NCI-H1417 treated with DMSO at 0.1 percent for 48 hours (cell line): ENCODE measurements at places on chromosomes 1 and 21.

- DNase-seq: no peak
These were observed 161.3 kb downstream of the TSEN15 start for GRCh38 chr1:184212649-184213314.

DNA sequence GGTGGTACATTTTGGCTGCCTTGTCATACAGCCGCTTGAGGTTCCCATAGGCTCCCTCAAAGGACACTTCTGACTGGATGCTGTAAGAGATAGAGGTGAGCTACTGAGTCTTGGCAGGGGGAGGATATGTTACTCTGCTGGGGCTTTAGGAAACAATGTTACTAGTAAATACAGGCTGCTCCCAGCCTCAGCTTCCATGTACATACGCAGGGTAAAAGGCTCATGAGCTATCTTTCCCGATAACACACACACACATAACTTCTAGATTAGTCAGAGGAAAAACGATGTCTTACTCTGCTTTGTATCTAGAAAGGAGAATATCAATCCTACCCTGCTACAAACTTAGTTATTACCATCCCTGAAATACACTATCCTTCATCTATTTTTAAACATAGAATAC is 14.3 kb downstream of the SMG5 start:
- no peak for DNase-seq

- no peak for DNase-seq
These were observed 870 bp downstream of the STRIP1 start for GRCh38 chr1:110035236-110035752.

DNA sequence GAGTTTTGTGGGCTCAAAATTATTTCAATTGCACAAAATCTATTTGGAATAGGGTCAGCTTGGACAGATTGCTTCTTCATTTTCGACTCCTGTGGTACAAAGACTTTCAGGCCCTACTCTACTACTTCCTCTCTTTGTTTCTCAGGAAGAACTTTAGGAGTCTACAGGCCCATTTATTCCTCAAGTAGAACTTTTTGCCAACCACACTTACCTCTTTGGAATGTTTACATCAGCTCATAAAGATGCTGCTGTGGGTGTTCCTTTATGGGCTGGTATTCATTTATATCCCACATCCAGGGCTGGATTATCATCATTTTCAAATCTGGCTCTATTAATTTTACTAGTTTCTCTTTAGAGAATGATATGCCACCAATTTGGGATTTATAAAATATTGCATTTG is 46.3 kb upstream of the TNFSF18 start:
- DNase-seq: no peak

DNA sequence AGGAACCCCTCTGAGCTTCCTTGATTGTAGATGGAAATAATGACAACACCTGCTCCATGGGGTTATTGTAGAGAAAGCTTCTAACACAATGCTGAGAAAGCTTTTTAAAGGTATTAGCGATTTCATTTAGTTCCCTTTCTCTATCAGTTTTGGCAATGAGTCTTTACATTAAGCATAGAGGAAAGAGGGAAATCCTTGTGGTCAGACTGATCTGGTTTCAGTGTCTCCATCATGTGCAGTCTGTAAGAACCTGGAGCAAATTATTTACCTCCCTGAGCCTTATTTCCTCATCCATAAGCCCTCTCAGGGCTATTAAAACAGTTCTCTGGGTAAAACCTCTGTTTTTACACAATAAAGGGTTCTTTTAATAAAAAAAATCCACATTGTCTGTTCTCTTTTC is 87.5 kb downstream of the FGGY start:
- no peak for DNase-seq

DNA sequence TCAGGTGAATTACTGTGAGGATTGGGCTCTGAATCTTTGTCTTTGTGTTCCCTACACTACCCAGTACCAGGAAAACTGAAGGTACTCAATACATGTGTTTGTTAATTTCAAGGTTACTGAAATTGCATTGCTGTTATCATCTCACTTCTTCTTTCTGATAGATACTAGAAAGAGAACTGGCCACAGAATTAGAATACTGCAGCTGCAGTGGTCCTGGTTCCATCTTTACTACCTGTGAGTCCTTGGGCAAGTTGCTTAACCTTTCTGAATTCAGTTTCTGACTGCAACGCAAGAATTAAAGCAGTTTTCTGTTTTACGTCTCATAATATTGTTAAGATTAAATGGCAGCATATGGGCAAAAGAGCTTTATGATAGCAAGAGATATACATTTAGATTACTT is 263.5 kb downstream of the LMO4 start:
- DNase-seq: no peak

DNA sequence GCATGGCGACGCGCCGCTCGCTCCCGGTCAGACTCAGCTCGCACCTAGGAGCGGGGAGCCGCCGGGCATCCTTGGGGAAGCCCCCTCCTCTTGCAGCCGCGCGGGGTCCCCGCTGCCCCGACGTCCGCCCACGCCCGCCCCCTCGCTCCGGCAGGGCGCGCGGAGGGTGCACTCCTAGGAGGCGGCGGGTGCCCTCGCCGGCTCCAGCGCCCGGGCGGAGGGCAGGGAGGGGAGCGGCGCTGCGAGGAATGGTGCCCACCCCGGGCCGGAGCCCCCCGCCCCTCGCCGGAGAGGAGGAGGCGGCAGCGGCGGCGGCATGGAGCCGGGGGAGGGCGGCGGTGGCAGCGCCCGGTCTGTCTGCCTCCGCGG is 488 bp downstream of the FAM78B start:
- DNase-seq: no peak

DNA sequence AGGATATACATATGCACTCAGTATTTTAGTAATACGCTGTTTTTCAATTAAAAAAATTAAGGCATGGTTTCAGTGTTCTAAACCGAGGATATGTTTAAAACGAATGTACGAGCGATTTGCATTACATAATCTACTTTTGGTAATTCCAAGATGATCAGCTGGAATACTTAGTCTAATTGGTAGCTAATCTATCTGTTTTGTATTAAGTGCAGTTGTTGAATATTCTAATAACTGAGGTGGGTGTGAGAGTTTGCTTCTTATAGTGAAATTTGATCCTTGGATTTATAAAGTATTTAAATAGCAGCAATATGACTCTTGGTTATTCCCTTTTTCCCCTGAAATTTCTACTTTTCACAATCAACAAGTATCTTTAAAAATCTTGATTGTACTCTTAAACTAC is 1.3 kb downstream of the RNF2 start:
- no peak for DNase-seq

GRCh38 chr1:19577036-19577435 is 67.1 kb upstream of the NBL1 start:
- DNase-seq: no peak

DNA sequence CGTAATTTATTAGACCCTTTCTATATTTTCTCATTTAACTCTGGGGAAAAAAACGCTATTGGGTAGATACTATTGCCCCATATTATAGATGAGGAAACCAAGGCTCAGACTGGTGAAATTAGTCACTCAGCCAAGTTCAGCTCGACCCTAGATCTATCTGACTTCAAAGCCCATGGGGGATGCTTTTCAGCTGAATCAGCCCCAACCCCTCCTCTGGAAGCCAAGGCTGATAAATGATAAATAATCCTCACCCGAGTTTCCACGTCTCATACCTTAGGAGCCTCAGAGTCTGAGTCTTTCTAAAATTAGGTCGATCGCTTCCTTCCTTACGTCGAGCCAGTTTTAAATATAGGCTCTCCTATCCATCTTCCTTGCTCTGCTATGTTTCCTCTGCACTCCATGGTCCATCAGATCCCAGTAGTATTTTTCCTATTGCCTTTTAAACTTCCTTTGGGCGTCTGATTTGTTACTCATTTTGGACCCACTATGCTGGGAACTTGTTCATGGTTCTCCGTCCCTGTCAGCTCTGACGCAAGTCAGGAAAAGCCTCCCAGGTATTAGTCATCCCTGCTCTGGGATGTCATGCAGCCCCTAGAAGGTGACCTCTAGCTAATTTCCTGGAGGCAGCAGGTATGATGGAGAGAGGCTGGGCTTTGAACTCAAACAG is 122.8 kb downstream of the PLPP3 start:
- no peak for DNase-seq

- no peak for DNase-seq
These were observed 1.5 kb downstream of the CD58 start for GRCh38 chr1:116569381-116569670.

DNA sequence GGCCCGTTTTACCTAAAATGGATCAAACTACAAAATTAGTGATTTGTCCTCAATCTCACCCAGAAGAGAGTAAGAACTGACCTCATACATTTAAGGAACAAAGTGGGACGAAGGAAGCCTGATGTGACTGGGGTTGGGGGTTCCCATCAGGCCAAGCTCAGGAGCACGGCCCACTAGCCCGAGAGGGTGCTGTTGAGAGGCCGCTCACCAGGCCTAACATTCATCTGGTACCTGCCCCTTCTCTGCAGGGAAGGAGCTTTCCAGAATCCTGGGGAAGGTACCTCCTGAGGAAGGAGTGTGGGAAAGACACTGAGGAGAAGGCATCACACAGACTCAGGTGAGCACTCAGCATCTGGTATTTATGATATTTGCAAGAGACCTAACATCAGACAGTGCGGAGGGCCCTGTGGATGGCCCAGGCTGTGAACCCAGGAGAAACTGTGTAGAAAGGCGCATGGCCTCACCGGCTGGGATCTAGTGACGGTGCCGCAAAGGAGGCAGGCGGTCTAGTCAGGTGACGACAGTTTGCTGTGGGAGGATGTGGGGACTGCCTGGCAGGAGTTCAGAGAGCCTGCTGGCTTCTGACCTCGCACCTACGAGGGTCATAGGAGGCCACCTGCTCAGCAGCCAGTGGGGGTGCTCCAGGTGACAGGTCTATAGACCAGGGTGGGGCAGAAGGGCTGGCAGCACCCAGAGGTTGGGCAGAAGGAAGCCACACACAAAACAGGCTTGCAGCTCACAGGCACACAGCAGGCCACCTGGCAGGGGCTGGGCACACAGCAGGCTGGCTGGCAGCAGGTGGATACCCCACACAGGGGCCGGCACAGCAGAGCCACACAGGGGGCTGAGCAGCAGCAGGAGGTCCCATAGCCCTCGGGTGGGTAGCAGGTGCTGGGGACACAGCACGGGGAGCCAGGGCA is 543 bp downstream of the KRTAP12-4 start:
- peak; percentile 76 for DNase-seq

DNA sequence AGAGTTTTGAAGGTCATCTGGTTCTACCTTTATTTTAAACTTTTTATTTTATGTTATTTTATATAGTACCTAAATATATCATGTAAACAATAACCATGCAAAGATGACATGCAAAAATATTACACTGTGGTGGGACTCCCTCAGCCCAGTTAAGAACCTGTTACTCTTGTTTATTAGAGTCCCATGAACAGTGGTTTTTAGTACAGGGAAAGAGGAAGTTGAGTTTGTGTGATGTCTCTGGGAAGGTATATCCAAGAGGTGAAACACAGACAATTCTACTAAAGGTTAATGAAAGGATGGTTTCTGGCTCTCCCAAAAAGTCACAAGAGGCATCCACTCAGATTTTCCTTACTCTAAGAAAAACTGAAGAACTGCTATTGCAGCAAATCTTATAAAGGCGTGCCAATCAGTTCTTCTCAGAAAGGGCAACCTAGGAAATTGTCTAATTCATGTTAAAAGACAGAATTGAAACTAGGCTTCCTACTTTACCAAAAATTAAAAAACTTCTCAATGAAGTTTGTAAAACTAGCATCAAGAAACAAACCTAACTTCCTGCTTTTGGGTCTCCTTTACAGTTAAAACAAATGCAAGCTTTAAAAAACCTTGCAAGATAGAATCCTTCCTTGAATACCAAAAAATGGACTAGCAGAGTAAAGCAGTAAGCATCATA is 19.9 kb downstream of the GFI1 start:
- no peak for DNase-seq

DNA sequence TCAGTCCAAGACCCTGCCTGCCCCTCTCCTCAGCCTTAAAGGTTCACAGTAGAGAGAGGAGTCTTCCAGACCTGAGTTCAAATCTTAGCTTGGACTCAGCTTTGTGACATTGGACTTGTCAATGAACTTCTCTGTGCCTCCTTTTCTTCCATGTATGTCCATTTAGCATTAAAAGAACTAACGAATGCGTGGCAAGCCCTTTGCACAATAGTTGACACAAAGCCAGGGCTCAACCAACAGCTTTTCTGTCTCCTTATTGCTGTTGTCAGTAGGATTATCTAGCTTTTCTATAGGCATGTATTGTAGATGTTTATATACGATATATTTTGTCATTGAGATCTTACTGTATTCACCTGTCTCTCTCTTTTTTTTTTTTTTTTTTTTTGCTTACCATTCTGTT is 450.8 kb downstream of the PTPRU start:
- DNase-seq: no peak

GRCh38 chr1:22935433-22935832 is 37.2 kb downstream of the LACTBL1 start:
- no peak for DNase-seq

DNA sequence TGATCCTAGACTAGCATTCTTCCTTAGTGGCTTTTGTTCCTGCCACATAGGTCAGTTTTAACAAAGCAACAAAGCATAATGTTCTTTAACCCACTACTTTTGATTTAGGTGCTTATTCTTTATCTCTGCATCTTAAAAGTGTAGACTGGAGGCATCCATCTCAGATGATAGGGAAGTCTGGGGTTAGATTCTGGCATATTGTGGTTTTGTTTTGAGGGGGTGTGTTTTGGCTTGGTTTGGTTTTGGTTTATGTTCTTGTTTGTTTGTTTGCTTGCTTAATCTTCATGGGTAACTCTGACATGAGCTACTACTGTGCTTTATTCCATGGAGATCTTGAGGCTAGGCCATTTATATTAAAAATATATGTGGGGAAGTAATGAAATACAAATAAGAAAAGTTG is 40.3 kb upstream of the MYOCOS start:
- DNase-seq: no peak

DNA sequence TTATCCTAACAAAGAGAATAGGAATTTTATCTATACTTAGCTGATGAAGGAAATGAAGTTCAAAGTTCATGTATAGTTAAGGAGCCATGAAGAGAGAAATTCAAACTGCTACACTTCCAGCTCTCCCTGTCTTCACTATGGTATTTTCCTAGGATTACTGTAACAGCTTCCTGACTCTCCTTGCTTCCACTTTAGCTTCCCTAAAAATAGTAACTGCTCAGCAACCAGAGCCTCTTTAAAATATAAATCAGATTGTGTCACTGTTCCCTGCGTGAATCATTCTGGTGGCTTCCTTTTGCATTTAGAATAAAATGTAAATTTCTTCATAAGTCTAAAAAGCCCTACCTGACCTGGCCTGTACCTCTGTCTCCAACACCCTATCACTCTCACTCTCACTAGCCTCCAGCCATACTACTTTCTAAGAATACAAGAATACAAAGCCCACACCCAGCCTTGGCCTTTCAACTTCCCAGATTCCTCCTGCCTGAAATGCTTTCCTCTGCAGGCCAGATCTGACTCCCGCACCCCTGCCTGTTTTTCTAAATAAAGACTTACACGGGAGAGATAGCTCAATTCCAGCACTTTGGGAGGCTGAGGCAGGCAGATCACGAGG is 30.5 kb downstream of the OR10J1 start:
- DNase-seq: no peak

GRCh38 chr1:19101244-19101643 is 108.8 kb downstream of the UBR4 start:
- DNase-seq: no peak

- no peak for DNase-seq
These were observed 388.7 kb downstream of the USH2A start for GRCh38 chr1:216034506-216034905.

GRCh38 chr1:116690396-116690848 is 22.9 kb upstream of the IGSF3 start:
- peak; percentile 9 for DNase-seq

GRCh38 chr1:1058088-1058905 is 15.8 kb downstream of the RNF223 start:
- DNase-seq: no peak

- no peak for DNase-seq
These were observed 29.2 kb downstream of the UCK2 start for GRCh38 chr1:165856606-165857005.
